NCI-H1694 treated with DMSO at 0.1 percent for 48 hours (cell line): ENCODE measurements at places on chromosomes 7 and 10.

DNA sequence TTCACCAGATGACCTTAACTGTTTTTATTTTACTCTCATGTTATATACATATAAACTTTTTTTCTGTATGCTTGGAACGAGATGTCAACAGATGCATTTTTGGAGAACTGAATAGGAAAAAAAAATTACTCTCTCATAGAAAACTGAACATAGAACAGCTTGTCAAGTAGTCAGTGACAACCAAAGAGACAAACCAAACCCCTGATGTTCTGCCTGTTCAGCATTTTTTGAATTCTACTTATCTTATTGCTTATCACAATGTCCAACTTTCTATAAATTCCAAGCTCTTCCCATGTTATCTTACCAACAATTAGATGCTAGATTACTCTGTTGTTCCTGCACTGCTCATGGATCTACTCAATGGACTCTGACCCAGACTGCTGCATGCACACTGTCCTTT lies 95.2 kb downstream of the VPS41 start:
- no peak for DNase-seq

GRCh38 chr10:30550967-30551815 lies 78.4 kb downstream of the LYZL2 start:
- DNase-seq = no peak

DNA sequence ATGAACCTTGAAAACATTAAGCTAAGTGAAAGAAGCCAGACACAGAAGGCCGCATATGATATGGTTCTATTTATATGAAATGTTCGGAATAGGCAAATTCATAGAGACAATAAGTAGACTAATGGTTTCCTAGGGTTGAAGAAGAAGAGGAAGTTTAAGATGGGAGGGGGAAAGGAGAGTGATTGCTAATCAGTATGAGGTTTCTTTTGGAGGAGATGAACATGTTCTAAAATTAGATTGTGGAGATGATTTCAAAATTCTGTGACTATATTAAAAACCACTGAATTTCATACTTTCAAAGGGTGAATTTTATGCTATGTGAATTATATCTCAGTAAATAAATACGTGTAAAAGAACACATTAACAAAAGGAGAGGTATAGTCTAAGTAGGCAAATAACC lies 176.4 kb upstream of the HPS1 start:
- DNase-seq = no peak

GRCh38 chr7:154777023-154777422 lies 225.9 kb downstream of the PAXIP1 start:
- no peak for DNase-seq

- DNase-seq = no peak
Measured at GRCh38 chr10:93063977-93064660, 3.5 kb downstream of the CYP26C1 start.

DNA sequence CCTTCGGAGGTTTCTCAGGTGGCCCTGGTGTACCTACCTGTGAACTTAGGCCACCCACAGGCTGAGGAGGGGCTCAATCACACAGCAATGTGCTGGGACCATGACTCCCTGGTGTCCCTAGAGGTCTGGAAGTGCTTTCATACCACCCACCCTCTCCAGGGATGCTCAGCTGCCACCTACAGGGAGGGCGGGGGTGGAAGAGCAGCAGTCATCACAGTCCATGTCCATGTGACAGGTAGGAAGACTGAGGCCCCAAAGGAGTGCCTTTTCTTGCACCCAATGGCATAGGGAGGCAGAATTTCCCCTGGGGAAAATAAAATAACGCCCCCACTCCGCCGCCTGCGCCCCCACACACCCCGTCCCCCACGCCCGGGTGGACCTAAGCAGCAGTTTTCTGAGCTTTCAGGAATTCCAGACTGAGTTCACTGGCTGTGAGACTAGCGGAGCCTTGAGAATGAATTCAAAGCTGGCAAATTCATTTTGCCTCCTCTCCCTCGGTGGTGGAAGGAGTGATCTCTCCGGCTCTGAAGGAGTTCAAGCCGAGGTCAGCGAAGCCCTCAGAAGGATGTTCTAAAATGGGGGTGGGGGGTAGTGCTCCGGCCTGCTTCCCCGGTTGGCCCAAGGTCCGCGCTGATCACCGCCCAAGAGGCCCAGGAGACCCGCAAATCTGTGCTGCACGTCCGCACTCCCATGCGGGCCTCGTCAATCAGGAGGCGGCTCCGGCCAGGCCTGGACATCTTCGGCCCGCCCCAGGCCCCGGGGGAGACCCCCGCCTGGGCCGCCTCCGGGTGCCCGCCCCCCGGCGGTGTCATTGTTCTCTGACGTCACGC lies 2.1 kb upstream of the ZMIZ1 start:
- DNase-seq = peak; percentile 43

GRCh38 chr7:84675633-84676034 lies 481.0 kb upstream of the SEMA3A start:
- DNase-seq = no peak

DNA sequence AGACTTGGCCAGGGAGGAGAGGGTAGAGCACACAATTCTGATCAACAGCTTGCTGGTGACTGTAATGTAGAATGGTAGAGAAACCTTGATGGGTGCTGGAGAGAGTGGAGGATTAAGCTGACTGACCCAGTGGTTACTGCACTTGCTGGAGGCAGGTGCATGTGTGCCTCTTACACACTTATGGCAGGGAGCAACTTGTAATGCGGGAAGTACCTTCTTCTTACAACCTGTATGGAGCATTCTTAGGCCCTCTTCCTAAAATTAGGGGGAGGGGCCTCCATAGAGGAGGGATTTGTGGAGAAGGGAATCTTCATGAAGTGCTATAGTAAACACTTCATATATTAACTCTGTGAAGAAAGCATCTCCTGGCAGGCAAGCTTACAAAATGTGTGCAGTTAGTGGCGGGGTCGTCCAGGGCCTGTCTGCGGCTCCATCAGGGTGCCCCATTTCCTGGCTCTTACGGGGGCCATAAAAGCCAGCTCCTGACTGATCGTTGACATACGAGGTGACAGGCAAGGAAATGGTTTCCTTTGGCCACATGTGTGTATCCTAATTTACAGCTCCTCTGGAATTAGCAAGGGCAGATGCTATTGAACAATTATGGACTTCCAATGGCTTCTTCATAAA lies 113.5 kb downstream of the RTKN2 start:
- DNase-seq = no peak

- DNase-seq = no peak
Measured at GRCh38 chr7:14842523-14842922, 60.0 kb downstream of the DGKB start.

GRCh38 chr7:52747817-52748216 lies 287.6 kb upstream of the POM121L12 start:
- no peak for DNase-seq
